ENCODE measurements at places on chromosomes 6 and 20.

GRCh38 chr6:53937461-53937860, 142.7 kb downstream of the LRRC1 start:
- no peak for DNase-seq

DNA sequence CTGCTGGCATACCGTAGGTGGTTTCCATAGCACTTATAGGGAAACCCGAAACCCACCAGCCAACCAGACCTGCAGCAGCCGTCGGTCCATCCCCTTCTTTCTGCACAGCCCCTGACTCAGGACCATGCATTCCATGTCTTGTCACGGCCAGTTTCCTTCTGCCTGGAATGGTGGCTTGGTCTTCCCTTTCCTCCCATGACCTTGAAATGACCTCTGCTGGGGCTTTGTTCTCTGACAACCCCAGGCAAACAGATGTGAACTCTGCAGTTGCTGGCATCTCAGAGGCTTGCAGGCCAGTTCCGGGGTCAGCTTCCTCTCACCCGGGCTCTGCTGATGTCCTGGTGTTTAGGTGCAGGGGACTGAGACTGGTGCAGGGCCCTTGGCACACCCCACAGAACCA, 250.8 kb downstream of the SMOC2 start:
- no peak for DNase-seq

DNA sequence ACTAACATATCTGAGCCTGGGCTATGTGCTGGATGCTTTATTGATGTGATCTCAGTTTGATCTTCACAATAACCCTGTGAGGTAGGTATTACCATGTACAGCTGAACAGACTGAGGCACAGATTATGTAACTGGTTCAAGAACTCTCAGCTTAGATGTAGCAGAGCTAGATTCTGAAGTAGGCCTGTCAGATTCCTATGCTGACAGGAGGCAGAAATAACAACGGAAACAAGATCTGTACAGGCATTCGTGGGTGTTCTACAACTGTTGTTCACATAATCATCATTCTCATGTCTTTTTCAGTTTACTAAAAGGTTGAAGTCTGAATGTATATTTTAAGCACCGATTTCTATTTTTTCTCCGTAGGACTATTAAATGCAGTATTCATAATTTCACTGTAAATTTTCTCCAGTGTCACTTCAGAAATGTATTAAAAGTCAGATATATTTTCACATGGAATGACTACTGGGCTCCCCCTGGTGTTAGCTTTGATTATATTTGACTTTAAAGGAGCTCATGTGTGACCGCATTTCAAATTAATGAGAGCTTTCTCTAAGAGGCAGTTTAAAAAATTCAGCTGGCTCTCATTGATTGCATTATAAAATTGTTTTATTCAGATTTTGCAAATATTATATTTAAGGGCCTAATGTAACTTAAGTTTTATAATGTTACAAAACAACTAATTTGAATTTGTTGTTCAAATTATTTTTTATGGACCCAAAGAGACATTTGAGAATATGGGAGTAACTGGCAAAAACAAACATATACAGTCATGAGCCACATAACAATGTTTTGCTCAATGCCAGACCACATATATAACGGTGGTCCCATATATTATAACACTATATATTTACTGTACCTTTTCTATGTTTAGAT, 36.4 kb upstream of the SLC17A4 start:
- peak; percentile 49 for DNase-seq

- DNase-seq = no peak
Measured at GRCh38 chr20:24608926-24609667, 139.7 kb downstream of the SYNDIG1 start.

DNA sequence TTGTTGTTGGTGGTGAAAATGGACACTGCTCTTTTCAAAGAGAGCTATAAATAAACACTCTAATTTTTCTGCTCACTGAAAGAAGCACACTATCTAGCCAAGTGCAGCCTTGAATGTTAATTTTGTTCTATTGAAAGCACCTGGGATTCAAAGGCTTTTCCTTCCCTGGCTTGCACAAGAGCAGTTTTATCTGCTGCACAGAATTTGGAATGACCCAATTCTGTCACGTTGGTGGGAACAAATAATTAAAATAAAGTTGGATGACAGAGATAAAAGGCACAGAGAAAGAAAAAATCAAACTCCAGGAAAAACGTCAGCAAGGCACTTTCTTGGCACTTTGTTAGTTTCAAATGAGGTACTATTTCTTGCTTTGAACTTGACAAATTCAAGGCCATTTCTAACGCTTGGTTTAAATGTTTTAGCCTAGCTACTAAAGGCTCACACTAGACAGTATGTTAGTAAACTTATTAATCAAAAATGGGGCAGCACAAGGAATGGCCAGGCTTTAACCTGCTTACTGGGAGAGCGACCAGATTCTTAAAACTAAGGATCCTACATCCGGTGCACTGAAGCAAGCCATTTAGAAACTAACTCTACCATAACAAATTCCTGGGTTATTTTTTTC, 145.5 kb upstream of the ARG1 start:
- DNase-seq = no peak

DNA sequence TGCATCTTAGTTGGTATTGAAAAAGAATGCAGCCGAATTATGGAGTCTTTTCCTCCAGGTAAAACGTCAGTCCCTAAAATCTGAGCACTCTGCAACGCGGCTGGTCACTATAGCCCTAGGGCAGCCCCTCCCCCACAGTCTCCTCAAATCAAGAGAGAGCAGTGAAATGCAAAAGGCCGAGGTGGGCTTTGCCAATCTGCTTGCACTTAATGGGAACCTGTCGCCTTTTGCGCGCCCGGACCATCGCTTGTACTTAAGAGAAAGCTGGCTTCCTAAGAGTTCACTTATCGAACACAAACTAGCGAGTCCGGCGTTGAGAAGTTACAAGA, 447 bp downstream of the MCM3 start:
- no peak for DNase-seq

DNA sequence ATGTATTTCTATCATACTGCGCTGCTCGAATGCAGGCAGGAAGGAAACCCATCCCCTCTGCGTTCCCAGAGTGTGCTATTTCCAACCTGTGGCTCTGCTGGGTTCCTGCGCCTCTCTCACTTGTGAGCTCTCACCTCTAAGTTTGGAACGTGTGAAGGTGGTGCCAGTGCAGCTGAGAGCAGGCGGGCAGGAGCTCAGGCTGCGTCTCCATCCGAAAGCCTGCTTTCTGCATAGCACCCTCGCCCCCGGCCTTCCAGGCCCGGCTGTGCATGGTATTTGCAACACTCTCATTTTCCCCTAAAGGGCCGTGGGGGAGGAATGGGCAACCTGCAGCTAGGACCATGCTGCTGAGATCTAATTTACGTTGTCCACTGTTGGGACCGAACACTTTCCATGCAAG, 288.0 kb upstream of the TSHZ2 start:
- DNase-seq = no peak

GRCh38 chr6:13411484-13411883, 75.9 kb downstream of the GFOD1 start:
- DNase-seq = no peak

DNA sequence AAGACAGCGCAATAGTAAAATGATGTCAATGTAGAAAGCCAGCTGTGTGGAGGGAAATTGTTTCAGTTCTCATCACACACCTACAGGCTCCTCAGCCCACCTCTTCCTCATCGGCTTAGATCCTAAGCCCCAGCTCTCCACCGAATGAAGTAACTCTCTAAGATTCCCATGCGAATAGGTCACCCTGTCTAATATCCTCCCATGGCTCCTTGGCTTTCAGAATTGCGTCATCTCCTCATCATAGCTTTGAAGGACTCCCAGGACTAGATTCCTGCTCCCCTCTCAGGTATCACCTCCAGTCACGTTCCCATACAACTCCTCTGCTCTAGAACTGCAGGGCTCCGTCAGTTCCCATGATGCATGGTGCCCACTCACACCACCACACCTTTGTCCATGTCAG, 16.2 kb upstream of the SLC22A16 start:
- DNase-seq = no peak

GRCh38 chr6:14359438-14359837, 241.9 kb downstream of the CD83 start:
- DNase-seq = no peak

DNA sequence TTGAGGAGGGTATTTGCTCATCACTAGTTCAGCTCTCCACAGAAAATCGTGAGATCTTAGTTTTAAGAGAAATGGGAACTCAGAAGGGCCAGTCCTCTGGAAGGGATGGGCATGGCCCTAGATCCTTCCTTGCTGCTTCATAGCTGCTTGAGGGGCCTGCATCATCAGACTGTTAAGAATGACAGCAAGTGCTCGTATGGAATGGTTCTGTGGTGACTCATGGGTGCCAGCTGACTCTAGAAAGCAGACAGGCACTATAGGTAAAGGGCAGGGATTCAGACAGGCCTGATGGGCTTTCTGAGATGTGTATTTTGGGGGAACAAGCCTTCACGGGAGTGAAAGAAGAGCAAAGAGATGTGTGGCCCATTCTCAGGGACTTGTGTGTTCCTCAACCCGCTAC, 90.8 kb downstream of the MYLK4 start:
- DNase-seq = no peak

DNA sequence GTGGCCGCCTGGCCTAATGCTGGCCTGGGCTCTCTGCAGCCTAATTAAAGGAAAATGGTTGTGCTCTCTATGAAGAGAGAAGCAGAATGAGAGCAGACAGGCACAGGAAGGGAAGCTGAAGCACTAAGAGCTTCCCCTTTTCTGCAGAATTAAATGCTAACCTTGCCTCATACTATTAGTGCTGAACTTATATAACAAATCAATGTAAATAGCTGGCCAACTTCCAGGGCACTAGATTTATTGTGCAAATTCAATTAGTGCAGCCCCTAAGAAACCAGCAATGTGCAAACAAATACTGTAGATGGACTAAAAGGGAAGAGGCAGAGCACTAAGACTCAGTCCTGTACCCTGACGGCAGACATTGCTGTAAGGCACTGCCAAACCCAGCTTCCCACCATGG, 36.1 kb upstream of the INSM1 start:
- DNase-seq = peak; percentile 41

DNA sequence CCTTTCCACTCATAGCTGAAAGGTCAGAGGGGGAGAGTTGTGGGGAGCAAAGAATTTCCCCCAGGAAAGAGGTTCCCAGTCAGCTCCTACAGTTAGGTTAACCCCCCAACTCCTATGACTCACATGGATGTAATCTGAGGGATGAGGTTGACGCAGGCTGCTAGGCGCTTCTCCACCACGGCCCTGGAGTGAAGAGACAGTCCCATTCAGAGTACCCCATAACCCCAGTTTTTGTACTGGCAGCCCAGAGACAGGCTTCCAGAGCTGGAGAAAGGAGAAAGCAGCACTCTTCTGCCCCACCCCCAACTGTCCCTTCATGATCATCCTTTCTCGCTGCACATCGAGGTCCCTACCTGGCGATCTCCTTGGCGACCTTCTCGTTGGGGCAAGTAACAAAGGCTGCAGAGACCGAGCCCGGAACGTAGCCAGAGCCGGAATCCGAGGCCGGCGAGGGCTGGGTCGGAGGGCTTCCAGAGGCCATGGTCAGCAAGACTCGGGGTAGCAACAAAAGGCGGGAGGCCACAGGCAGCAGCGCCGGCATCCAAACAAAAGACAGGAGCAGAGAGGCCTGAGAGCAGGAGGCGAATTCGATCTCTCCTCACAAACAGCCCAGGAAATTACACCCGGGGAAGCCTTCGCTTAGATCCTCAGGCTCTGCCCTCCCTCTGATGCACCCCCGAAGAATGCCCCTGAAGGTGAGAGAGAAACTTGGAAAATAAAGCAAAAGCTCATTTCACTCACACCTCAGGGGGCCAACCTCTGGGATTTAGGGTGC, 592 bp downstream of the CUTA start:
- DNase-seq = no peak

GRCh38 chr20:47609001-47609400, 107.3 kb downstream of the NCOA3 start:
- DNase-seq = no peak

- DNase-seq = no peak
Measured at GRCh38 chr6:3844097-3844463, 5.1 kb upstream of the FAM50B start.

DNA sequence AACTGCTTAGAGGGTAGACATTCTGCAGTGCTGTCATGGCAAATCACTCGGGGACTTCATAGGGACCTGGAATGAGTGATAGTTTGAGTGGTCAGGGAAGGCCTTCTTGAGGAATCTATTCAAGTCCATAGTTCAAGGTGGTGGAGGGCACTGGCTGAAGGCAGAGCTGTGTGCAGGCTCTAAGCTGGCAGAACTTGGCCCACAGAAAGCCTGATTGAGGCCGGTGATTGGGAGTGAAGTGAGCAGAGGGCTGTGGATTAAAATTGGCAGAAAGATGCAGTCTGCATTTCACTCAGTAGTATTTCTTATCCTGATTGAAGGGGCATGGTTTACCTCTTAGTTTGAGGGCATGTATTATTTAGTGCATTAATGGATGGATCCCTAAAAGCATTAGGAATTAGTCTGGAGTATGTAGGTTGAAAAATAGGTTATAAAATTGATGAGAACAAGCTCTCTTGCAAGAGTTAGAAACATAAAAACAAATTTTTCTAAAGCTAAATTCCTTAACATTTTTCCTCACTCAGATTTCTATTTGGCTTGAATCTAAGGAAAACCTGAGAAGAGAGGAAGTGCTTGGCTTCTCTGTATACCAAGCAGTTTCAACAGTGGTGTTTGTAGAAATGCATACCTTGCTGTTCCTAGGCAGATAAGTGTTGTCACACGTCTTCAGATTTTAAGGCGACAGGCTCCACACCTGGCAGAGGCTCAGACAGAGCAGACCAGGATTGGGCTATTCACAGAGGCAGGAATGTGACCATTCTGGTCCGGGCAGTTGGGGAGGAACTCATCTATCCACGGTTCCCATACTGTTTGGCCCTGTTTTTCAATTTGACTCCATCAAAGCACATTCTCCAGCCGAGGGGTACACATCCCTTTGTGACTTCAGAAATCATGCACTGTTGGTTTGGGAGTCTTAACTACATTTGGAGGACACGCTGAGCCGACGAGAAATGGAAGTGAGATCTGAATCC, 45.2 kb downstream of the UTRN start:
- DNase-seq = no peak

DNA sequence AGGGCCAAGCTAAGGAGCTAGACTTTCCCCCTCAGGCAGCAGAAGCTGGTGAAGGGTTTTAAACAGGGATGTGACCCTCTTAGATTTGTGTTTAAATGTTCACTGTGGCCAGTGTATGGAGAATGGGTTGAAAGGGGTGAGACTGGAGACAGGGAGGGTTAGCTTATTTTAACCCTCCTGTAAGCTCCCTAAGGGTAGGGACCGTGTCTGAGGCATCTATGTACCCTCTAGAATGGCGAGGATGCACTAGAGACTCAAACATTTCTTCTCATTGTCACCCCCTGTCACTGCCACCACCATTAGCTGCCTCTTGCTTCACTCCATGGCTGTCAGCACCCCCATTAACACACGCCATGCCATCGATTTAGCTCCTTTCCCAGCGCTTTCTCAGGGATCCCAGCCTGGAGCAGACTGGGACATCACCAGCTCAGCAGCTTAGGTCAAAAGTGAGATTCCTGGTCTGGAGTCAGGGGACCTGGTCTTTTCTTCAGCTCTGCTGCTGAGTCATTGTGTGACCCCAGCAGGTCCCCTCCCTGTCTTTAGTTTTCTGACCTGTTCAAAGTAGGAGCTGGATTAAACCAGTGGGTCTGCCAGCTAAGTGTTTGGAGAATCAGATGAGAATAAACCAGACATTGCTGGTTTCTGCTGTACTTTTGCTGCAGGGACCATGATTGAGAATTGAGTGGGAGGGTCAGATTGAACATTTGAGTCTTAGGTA, 1.1 kb upstream of the SLC22A7 start:
- DNase-seq = no peak

Data from AML-193 (cell line).